ENCODE measurements at places on chromosomes 1 and 21.

DNA sequence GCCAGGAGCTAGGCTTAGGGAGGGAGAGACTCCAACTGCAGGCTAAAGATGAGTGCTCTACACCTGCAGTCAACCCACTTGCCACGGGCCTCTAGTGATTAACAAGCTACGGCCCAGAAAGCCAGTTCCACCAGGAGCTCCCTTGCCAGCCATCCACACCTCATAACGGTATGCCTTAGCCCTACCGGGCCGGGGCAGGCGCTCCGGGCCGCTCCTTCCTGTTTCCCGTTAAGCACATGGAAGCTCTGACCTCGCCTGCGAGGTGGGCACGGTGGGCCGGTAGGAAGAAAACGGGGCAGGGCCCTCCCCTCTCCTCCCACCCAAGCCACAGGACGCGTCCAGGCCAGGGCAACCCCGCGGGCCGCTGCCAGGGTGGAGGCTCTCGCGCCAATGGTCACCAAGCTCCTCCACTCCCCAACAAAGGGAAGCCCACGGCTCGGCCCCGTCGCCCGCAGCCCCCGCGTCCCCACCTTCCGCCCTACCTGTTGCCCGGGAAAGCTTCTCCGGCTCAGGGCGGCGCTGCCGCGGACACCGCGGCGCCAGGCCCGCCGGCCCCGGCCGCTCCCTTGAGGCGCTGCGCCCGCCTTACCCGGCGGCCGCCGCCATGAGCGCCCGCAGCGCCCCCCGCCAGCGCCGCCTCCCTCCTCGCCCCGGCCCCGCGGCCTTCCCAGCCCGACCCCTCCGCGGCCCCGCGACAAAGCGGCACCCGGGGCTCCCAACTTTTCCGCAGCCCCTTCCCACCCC, 627 bp downstream of the CERS2 start:
- peak; percentile 56 for DNase-seq

DNA sequence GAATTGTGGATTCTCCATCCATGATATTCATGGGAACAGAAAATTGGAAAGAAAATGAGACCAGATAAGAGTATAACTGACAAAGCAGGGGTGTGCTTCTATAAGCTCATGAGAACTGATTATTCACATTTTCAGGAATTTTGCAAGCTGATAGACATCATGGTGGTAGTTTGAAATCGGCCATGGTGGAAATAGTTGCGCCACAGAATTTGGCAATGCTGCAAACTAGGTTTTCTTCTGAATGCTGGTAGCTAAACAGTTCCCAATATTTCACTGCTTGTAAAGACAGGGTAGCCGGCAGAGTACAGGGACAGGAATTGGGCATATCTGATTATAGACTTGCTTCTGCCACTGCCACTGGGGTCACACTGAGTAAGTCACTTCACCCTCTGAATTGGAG, 151.1 kb downstream of the PLXNA2 start:
- DNase-seq: no peak

GRCh38 chr1:43704838-43705237, 2.5 kb upstream of the ST3GAL3 start:
- no peak for DNase-seq

DNA sequence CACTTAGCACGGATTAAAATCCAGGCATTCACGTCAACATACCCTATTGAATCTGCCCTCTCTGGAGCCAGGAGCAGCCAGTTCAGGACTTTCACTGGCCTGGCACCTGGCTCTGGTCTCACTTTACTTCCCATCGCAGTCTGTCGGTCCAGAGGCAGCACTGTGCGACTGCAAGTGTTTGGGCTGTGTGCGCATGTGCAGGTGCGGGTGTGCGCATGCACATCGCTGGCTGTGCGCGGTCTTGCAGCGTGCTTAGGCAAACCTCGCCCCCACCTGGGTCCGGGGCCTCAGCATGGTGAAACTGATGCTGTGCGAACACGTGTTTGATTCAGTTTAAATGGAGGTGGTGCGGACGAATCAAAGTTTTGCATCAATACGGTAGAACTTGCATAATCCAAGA, 38.0 kb downstream of the ATF3 start:
- no peak for DNase-seq

DNA sequence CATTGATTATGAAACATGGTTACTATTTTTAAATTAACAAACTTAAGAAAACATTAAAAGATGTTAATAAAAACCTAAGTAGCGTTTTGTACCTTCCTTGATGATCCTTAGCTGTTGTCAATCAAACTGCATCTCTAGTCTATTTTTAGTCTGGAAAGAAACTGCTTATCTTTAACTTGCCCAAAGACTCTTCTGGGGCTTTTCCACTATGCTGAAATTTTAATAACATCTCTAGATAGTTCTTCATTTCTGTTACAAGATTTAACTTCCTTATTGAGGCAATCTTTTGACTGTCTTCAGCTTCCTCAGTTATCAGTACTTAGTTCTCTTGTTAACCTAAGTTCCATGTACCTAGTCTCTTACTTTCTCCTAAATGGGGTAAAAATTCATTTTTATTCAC, 135.9 kb upstream of the HMCN1 start:
- DNase-seq: no peak

GRCh38 chr1:224785040-224785328, 144.5 kb upstream of the DNAH14 start:
- DNase-seq: no peak

- DNase-seq: no peak
Measured at GRCh38 chr21:37032877-37033471, 26.5 kb downstream of the RIPPLY3 start.

GRCh38 chr1:8711873-8712412, 105.5 kb downstream of the RERE start:
- DNase-seq: no peak

DNA sequence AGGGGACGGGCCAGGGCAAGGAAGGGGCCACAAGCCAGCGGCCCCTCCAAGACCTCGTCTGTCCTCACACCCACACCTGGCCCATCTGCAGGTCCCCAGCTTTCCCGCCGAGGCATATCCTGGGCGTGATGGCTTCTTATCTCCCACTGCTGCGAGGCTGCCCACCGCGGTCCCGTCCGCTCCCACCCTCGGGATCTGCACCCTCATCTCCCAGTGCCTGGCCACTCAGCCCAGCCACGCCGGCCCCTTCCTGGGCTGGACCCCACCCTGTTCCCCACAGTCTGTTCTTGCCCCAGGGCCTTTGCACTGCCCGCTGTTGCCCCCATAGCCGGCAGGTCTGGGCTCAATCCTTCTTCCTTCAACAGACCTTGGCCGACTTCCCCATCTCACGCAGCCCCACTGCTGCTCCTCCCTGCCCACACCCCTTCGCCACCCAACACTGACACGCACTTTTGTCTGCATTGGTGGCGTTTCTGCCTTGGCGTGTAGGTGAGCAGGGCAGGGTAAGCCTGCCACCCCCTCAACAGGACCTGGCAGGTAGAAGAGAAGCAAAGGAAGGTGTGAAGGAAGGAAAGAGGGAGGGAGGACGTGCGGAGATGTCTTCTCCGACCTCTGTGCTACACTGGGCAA, 4.4 kb upstream of the TTC34 start:
- no peak for DNase-seq

All from activated T-cell treated with anti-CD3 and anti-CD28 coated beads, Interleukin-2, amount 50 U/mL, for 1 hour (primary cell).